ENCODE measurements at places on chromosomes 2 and 18.

GRCh38 chr2:171651667-171652415 is 35.4 kb upstream of the DYNC1I2 start:
- DNase-seq: no peak

DNA sequence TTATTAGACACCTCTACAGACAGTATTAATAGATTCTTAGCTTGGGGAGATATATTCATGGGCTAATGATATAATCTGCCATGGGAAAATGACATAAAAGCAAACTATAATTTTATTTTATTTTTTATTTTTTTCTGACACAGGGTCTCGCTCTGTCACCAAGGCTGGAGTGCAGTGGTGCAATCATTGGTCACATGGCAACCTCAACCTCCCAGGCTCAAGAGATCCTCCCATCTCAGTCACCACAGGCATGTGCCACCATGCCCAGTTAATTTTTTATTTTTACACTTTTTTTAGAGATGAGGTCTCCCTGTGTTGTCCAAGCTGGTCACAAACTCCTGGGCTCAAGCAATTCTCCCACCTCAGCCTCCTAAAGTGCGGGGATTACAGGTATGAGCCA is 39.3 kb downstream of the RTN4 start:
- DNase-seq: no peak

GRCh38 chr2:139374296-139374850 is 594.2 kb upstream of the NXPH2 start:
- no peak for DNase-seq

- DNase-seq: no peak
These were observed 309.1 kb upstream of the MAP2 start for GRCh38 chr2:209114588-209115240.

- DNase-seq: no peak
These were observed 152.0 kb downstream of the CYRIA start for GRCh38 chr2:16513626-16514025.

DNA sequence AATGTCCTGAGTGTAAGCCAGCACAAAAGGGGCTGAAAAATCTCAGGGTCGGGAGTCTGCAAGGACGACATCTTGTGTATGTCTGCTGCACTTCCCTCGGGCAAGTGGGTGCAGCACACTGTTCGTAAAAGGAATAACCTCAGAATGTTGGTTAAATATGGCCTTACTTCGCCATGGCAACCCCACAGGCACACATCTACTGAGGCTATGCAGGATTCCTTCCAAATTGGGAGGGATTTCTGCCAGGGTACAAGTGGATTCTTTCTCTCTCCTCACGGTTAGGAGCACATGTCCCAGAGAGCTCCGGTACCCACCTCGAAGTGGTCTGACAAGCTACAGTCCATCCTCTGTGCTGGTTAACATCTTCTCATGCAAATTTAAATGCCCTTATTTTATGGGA is 277.7 kb upstream of the PXDN start:
- DNase-seq: no peak

DNA sequence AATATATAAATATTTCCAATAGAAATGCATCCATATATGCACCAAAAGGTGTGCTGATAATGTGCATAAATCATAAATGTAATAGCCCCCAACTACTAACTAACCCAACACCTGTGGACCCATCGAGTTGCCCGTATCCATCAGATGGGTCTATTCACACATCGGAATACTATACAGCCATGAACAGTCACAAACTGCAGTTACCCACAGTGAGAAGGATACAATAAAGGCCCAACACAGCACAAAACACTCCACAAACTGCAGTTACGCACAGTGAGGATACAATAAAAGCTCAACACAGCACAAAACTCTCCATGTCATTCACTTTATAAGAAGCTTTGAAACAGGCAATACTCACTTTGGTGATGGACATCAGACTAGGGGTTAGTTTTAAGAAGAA is 145.3 kb upstream of the OTOS start:
- no peak for DNase-seq

- no peak for DNase-seq
These were observed 6.6 kb downstream of the EMX1 start for GRCh38 chr2:72923833-72924352.

- DNase-seq: no peak
These were observed 724.7 kb downstream of the METTL4 start for GRCh38 chr18:1846640-1847039.

DNA sequence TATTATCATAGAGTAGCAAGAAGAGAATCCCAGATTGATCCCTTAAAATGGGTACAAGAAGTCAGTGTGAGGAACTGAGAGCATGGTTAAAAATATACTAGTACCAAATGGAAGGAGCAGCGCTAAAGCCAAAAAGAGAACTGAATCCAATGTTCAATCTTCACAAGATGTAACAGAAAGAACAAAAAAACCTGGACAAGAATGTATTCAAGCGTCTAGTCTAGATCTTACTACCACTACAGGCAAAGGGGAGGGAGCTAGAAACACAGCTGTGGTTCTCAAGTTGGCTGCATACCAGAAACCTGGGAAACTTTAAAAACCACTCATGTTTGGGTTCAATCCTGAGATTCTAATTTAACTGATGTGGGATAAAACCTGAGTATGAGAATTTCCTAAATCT is 57.5 kb downstream of the PIAS2 start:
- no peak for DNase-seq

- no peak for DNase-seq
These were observed 22.1 kb upstream of the PXDN start for GRCh38 chr2:1766425-1766824.

- DNase-seq: no peak
These were observed 38.3 kb downstream of the TMEM17 start for GRCh38 chr2:62467475-62468321.

DNA sequence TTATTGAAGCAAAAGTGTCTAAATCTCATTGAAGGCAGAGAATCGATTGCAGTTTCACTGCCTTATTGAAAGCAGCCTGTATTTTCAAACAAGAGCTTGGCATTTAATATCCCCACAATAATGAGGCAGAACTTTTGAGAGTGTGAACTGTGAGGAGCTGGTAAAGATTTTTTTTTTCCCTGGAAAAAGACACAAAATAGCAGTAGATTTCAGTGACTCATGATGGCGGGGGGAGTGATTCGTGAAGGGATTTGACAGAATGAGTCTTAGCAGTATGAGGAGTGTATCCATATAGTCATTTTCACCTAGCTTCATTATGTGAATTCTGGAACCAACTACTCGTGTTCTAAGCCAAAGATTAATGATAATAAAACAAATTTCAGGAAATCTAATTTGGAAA is 242.9 kb downstream of the ARL6IP6 start:
- DNase-seq: no peak

DNA sequence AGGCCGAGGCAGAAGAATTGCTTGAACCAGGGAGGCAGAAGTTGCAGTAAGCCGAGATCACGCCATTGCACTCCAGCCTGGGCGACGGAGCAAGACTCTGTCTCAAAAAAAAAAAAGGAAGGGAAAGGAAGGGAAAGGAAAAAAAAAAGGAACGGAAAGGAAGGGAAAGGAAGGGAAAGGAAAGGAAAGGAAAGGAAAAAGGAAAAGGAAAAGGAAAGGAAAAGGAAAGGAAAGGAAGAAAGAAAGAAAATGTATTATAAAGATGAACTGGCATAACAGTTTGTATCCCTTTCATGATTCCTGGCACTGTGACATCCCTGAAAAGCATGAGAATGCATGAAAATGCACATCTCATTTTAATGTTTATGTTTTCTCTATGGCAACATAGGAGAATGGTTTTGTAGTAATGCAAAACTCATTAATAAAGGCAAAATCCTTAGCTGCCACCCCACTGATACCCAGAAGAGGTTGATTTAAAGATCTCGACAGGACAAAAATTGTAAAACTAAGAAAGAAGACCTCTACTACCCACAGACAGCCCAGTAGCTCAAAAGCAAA is 11.5 kb upstream of the MREG start:
- no peak for DNase-seq
